Thoracic aorta (tissue), 2 donors: ENCODE measurements at places on chromosomes 6 and 20.

DNA sequence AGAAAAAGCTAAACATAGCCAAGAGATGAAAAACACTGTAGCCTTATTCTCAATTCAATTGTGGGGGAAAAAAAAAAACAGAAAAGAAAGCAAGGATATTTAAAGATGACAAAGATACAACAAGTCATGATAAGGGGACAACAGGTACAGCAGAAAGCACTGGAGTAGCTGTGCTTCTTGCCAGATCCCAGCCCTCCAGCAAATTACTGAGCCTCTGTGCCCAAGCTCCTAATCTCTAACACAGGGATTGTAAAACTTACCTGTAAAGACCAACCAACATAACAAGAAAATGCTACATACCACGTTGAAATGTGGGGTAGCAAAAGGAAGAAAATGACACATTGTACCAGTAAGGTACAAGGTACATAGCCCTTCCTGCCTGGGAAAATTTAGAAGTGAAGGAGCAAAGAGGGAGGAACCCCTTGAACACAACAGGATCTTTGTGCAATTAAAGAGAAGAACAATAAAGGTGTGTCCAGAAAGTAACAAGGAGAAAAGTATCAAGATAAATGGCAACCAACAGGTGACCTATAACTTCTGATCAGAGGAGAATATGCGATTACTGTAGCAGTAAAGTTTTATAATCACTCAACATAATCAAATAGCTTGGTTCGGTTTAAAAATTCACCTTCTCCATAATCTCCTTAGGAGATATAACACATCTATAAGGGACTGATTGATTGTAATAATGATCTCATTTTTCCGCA is 30.6 kb downstream of the PREP start:
- H3K27ac ChIP-seq, result no peak overlapping the region
- H3K27me3 ChIP-seq, result no peaks in the 10 kb centered on the region
- H3K36me3 ChIP-seq, result peaks cover 15% of the 10 kb centered on the region
- H3K4me3 ChIP-seq, result no peak overlapping the region

GRCh38 chr6:57423468-57423867 is 106.0 kb downstream of the PRIM2 start:
- H3K36me3 ChIP-seq, result no peaks in the 10 kb centered on the region
- H3K27me3 ChIP-seq, result no peaks in the 10 kb centered on the region
- no peak for DNase-seq
- no peak overlapping the region for H3K27ac ChIP-seq

GRCh38 chr6:45445749-45446549 is 68.2 kb upstream of the SUPT3H start:
- no peaks in the 10 kb centered on the region for H3K36me3 ChIP-seq
- no peaks in the 10 kb centered on the region for H3K27me3 ChIP-seq
- H3K27ac ChIP-seq, result no peak overlapping the region
- peak; percentile 19 for DNase-seq

- DNase-seq, result no peak
- H3K4me3 ChIP-seq, result no peak overlapping the region
- no peaks in the 10 kb centered on the region for H3K27me3 ChIP-seq
- H3K4me1 ChIP-seq, result no peaks in the 10 kb centered on the region
- H3K36me3 ChIP-seq, result no peaks in the 10 kb centered on the region
Observed at GRCh38 chr6:76771059-76771634, 692.1 kb downstream of the HTR1B start.

GRCh38 chr20:38982291-38982690 is 20.1 kb downstream of the DHX35 start:
- H3K4me1 ChIP-seq, result peaks cover 35% of the 10 kb centered on the region
- H3K27me3 ChIP-seq, result no peaks in the 10 kb centered on the region
- no peak for DNase-seq
- no peaks in the 10 kb centered on the region for H3K36me3 ChIP-seq
- no peak overlapping the region for H3K4me3 ChIP-seq
- no peak overlapping the region for H3K27ac ChIP-seq

DNA sequence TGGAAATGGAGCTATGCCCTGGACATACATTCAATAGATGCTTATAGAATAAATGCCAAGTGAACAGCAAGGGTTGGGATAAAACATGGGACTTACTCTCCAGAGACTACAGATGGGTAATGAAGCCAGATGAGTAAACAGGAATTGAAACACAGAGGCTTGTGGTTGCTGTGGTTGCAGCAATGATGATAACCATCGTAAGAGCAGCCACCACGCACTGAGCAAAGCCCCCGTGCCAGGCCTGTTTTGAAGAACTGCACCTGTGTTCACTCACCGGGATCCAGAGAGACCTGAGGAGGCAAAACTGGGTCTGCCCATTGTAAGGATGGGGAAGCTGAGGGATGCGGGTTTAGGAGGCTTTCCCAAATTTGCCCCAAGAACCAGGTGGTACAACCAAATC is 431.1 kb upstream of the CDH4 start:
- H3K4me3 ChIP-seq, result no peak overlapping the region
- no peaks in the 10 kb centered on the region for H3K36me3 ChIP-seq
- no peaks in the 10 kb centered on the region for H3K27me3 ChIP-seq
- no peak for DNase-seq
- H3K4me1 ChIP-seq, result no peaks in the 10 kb centered on the region

GRCh38 chr20:11261533-11262000 is 587.8 kb upstream of the JAG1 start:
- H3K27me3 ChIP-seq, result no peaks in the 10 kb centered on the region
- H3K4me3 ChIP-seq, result no peak overlapping the region
- no peak overlapping the region for H3K27ac ChIP-seq
- no peak for DNase-seq
- H3K36me3 ChIP-seq, result no peaks in the 10 kb centered on the region

DNA sequence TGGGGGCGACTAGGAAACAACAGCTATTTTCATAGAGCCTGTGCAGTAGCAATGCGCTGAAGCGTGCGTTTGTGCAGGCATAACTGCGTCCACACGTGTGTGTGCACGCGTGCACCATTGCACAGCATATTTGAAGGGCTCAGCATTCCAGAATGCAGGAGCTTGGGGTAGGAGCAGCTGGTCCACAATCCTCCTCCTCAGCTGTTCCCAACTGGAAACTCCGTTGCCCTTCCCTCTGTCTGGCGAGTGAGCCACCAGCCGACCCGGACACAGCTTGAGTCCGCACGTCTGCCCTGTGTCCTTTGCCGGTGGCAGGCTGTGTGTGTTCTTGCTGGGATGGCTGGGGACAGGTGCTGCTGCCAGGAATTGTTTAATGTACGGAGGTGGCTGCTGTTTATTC is 110.2 kb downstream of the SASH1 start:
- H3K36me3 ChIP-seq, result no peaks in the 10 kb centered on the region
- no peak overlapping the region for H3K27ac ChIP-seq
- no peak overlapping the region for H3K4me3 ChIP-seq
- no peaks in the 10 kb centered on the region for H3K27me3 ChIP-seq
- H3K4me1 ChIP-seq, result no peaks in the 10 kb centered on the region

- no peak overlapping the region for H3K4me3 ChIP-seq
- no peak for DNase-seq
- no peaks in the 10 kb centered on the region for H3K4me1 ChIP-seq
- peaks cover 4% of the 10 kb centered on the region for H3K36me3 ChIP-seq
- H3K27ac ChIP-seq, result no peak overlapping the region
- no peaks in the 10 kb centered on the region for H3K27me3 ChIP-seq
Observed at GRCh38 chr6:38671885-38672467, 31.0 kb downstream of the GLO1 start.

DNA sequence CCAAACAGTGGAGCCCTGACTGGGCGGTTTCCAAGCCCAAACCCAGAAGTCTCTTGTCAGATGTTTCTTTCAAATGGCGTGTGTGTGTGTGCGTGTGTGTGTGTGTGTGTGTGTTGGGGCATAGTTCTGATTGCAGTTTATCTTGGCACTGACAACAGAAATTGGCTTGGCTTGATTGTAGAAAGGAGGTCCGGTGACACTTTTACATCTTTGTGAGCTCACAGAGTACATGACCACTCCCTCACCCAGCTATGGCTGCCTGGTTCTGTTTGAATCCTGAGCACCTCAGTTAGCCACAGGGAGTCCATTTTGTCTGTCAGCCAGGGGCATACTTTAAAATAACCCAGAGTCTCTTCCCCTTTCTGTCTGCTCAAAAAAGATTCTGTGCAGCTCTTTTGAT is 276.3 kb downstream of the CD83 start:
- no peak overlapping the region for H3K27ac ChIP-seq
- H3K4me3 ChIP-seq, result no peak overlapping the region
- H3K4me1 ChIP-seq, result no peaks in the 10 kb centered on the region
- H3K27me3 ChIP-seq, result no peaks in the 10 kb centered on the region

DNA sequence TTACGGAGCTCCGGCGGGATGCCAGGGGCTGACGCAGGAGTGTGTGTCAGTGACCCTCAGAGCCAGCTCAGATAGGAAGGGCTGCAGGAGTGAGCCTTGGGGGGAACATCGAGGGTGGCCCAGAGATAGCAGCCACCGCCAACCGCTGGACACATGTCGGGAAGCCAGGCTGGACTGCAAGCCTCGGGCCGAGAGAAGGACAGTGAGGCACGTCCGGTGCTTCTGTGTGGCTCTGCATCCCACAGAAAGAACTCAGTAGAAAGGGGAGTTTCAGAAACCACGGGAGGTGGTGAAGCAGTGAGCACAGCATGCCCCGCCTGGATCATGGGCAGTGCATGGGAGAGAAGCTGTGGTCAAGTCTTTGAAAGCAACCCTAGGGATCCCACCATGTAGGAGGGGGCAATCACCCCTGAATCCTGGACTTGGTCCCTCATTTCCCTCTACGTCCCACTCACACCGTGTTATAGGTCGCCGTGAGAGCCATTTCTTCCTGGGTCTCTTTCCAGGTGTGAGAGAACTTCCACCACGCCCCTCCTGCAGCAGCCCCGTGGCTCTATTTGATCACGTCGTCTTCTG is 383.7 kb upstream of the CDH4 start:
- no peak overlapping the region for H3K27ac ChIP-seq
- H3K4me1 ChIP-seq, result no peaks in the 10 kb centered on the region
- H3K4me3 ChIP-seq, result no peak overlapping the region
- no peaks in the 10 kb centered on the region for H3K36me3 ChIP-seq
- no peak for DNase-seq

DNA sequence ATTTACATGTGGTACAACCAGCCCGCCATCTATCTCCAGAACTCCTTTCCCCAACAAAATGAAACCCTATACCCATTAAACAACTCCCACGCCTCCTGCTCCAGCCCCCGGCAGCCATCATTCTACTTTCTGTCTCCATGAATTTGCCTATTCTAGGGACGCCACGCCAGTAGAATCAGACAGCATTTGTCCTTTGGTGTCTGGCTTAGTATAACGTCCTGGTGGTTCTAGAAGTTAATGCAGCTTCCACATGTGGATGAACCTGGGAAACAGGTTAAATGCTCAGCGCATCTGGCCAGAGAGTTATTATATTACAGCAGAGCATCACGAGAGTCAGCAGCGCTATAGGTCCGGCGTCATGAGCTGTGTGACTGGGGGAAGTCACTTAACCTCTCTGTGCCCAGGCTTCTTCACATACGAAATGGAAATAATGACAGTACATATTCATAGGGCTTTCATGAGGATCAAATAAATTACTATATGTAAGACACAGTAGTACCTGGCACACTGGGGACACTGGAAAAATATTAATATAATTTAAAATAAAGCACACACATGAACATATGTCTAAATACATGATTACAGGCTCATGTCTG is 178.7 kb upstream of the TAB2 start:
- no peak overlapping the region for H3K27ac ChIP-seq
- H3K4me1 ChIP-seq, result no peaks in the 10 kb centered on the region
- H3K27me3 ChIP-seq, result no peaks in the 10 kb centered on the region
- DNase-seq, result no peak
- no peak overlapping the region for H3K4me3 ChIP-seq

GRCh38 chr20:51995551-51995951 is 193.2 kb upstream of the SALL4 start:
- no peak overlapping the region for H3K27ac ChIP-seq
- H3K27me3 ChIP-seq, result no peaks in the 10 kb centered on the region
- DNase-seq, result no peak

GRCh38 chr6:111861431-111861885 is 11.8 kb downstream of the FYN start:
- no peak overlapping the region for H3K4me3 ChIP-seq
- no peak for DNase-seq
- H3K27ac ChIP-seq, result no peak overlapping the region
- no peaks in the 10 kb centered on the region for H3K4me1 ChIP-seq

DNA sequence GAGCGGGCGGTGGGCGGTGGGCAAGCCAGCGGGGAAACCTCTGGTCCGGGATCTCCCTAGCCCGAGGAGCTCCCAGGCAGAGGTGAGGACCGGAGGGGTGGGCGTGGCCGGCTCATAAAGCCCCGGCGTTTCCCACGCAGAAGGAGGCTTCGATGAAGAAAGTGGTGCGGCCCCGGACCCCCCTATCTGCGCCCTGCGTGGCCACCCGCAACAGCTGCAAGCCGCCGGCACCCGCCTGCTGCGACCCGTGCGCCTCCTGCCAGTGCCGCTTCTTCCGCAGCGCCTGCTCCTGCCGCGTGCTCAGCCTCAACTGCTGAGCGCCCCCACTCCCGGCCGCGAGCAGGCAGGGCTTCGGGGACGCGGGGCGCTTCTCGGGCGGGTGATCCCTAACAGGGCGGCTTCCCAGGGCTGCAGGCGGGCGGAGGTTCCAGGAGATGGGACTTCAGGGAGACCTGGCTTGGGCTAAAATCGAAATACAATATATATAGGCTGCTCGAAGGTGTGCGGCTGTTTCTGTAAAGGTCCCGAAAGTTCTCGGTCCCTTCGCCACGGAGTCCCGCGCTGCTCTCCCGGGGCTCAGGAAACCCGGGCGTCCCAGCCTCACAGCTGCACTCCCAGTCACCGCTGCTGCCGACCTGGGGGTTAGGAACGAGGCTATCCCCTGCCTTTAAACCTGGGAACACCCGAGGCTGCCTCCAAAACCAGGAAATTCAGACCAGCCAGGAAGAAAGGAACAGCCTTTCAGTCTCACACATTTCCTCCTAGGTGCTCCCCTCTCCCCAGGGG is 27.8 kb downstream of the ASIP start:
- H3K4me3 ChIP-seq, result peak overlapping the region; percentile 74
- H3K36me3 ChIP-seq, result no peaks in the 10 kb centered on the region
- peaks cover 9% of the 10 kb centered on the region for H3K4me1 ChIP-seq
- DNase-seq, result no peak
- H3K27me3 ChIP-seq, result no peaks in the 10 kb centered on the region
- H3K27ac ChIP-seq, result no peak overlapping the region

GRCh38 chr6:111418971-111419693 is 63.9 kb downstream of the REV3L start:
- H3K36me3 ChIP-seq, result no peaks in the 10 kb centered on the region
- H3K4me1 ChIP-seq, result peaks cover 22% of the 10 kb centered on the region
- no peaks in the 10 kb centered on the region for H3K27me3 ChIP-seq
- DNase-seq, result no peak

DNA sequence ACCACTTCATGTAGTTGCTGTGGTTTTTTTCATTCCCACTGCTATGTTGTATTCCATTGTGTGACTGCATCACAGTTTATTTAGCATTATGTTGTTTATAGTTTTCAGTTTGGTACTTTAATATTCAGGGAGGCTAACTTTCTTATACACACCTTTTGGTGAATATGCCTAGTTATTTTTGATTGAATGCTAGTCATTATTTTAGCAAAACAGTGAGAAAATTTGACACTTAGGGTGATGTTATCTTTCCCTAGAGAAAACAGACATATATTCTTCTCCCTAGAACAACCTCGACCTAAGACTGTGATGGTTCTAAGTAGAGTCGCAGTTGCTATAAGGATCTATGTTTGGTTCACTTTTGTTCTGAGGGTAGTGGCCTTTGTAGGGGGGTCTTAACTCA is 120.8 kb upstream of the B3GAT2 start:
- DNase-seq, result no peak
- peaks cover 16% of the 10 kb centered on the region for H3K4me1 ChIP-seq
- no peak overlapping the region for H3K27ac ChIP-seq

- no peaks in the 10 kb centered on the region for H3K36me3 ChIP-seq
- peaks cover 11% of the 10 kb centered on the region for H3K4me1 ChIP-seq
- no peak for DNase-seq
- H3K27ac ChIP-seq, result no peak overlapping the region
- no peaks in the 10 kb centered on the region for H3K27me3 ChIP-seq
Observed at GRCh38 chr6:20166210-20166609, 46.1 kb downstream of the MBOAT1 start.
